ENCODE measurements at places on chromosomes 7 and 10.

- DNase-seq = peak; percentile 26
Measured at GRCh38 chr10:69451209-69451783, at the start of gene TSPAN15. TSS of gene TSPAN15 (plus strand) at chr10:69451465. CDS start at chr10:69451595, 130 bp downstream.

GRCh38 chr10:12656518-12657142 is 307.3 kb downstream of the CAMK1D start:
- peak; percentile 37 for DNase-seq

DNA sequence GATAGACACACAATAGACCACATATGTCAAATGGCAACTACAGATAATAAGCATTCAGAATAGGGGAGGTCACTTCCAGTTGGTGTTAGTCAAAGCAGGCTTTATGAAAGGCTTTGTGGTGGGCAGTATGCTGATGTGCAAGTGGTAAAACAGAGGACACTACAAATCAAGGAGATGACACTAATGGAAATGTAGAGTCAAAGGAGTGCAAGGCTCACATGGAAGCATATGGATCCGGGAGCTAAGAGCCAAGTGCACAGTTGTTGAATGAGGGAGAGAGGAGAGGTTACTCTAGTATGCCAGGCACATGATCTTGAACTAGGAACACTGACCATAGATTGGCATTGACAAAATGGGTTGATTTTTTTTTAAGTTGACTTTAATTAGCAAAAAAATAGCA is 62.7 kb downstream of the GRM3 start:
- no peak for DNase-seq

DNA sequence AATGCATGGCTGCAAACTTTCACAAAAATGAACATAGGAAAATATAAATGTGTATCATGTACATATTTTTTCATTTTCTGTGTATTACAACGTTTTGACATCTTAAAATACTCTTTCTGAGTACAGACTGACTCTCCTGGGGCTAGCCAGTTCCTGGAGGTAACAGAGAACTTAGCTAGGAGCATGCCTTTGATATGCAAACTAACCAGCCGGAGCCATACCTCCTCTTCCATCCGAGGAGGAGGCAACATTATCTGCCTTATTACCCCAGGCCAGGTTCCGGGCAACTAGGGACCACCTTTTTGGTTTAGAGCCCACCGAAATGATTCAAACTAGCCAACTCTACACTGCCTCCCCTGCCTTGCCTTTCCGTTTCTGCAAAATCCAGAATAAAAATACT is 33.7 kb upstream of the HECW1 start:
- DNase-seq = no peak

GRCh38 chr10:71774916-71775702 is 1.8 kb upstream of the VSIR start:
- peak; percentile 69 for DNase-seq

DNA sequence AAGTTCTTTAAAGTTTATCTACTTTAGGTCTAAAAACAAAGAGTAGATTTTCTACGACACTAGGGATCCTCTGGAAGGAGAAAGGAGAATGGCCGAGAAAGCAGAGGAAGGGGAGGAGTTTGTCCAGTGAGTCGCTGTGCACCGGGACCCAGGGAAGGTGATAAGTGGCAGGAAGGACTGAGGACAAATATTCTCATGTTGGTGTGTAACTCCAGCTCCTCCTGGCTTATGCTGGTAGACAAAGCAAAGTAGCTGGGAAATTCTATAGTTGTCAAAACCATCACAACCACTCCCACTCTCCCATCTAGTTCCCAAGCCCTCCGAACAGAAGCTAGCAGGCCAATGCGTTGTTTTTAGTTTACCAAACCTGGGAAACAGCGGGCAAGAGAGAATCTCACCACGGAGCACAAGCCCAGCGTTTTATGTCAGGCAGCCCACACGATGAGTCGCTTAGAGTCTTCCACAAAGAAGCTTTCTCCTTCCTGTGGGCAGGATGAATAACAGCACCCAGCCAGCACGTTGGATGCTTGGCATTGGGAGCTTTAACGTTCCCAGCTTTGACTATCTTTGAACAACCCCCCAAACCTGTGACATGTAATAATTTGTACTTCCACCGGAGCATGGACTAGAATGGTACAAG is 32.9 kb upstream of the JCAD start:
- no peak for DNase-seq

GRCh38 chr7:148575640-148576411 is 14.7 kb upstream of the C7orf33 start:
- DNase-seq = peak; percentile 9

- DNase-seq = no peak
Measured at GRCh38 chr7:5088906-5089305, 43.2 kb downstream of the RBAK start.

- DNase-seq = no peak
Measured at GRCh38 chr7:42236976-42237810, at the start of gene GLI3. TSS of gene GLI3 (minus strand) at chr7:42237209. CDS start at chr7:42223253, 13,956 bp downstream.

- no peak for DNase-seq
Measured at GRCh38 chr7:69739190-69739589, 140.9 kb downstream of the AUTS2 start.

DNA sequence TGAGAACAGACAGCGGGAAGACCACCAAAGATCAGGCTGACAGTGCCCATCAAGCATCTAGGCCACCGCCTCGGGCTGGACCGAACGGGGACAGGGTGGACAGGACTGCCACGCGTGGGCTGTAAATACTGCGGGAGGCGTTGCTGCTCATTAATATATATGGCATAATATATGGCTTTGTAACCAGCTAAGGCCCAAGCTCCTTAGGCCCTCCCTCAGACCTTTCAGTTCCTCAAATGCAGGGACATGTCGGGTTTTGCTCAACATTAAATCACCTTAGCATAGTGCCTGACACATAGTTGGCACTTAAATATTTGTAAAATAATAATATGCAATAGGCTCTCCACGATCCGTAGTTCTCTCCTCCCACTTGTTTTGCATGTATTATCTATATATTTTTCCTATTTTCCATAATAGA is 402 bp upstream of the TMEM168 start:
- DNase-seq = peak; percentile 4

- no peak for DNase-seq
Measured at GRCh38 chr7:105096306-105096705, 82.3 kb downstream of the KMT2E start.

DNA sequence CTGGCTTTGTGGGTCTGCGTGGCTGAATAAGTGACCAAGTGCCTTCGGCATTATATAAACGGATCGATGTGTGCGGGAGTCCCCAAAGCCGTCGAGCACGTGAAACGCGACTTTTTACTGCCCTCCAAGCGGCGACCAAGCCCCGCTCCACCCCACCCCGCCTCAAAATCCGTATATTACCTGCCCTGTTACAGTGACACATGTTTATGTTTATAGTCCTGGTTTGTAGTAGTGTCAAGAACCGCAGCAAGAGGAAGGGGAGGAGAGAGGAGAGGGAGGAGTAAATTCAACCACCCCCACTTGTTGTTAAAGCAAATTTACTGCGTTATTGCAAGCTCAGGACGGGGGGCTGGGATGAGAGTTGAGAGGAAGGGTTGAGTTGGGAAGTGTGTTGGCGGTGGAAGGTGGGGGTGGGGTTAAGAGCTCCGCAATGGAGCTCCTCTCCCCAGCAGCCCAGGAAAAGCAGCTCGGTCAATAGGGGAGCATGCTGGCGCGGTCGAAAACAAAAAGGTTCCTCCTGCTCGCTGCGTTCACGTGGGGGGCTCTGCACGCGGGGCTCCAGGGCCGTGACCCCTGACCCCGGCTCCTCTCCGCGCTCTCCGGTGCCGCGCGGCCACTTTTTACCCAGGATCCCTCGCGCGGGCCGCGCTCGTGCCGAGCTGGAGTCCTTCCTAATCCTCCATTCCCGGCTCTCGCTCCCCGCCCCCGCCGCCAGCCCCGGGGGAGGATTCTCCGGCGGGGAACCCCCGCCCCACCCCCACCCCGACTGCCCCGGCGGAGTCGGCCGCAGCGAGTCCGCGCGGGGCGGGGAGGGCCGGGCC is at the start of gene SKIDA1:
TSS of gene SKIDA1 (minus strand) at position 316 of the 821 bp plus-strand sequence. CDS start 7,860 bp downstream, outside the sequence.
- DNase-seq = peak; percentile 47

DNA sequence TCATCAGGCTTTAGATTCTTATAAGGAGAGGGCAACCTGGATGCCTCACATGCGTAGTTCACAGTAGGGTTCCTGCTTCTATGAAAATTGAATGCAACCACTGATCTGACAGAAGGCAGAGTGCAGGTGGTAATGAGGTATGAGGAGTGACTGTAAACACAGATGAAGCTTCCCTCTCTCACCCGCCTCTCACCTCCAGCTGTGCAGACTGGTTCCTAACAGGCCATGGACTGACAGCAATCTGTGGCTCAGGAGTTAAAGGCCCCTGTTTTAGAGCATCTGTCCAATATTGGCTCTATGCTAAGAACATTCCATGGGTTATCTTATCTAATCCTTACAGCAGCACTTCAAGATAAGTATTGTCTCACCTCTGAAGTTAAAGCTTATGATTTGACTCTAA is 213.5 kb upstream of the NRP1 start:
- no peak for DNase-seq

GRCh38 chr10:13758312-13758711 is 171.5 kb downstream of the PRPF18 start:
- no peak for DNase-seq

- no peak for DNase-seq
Measured at GRCh38 chr7:23098460-23098859, 7.1 kb upstream of the KLHL7 start.

DNA sequence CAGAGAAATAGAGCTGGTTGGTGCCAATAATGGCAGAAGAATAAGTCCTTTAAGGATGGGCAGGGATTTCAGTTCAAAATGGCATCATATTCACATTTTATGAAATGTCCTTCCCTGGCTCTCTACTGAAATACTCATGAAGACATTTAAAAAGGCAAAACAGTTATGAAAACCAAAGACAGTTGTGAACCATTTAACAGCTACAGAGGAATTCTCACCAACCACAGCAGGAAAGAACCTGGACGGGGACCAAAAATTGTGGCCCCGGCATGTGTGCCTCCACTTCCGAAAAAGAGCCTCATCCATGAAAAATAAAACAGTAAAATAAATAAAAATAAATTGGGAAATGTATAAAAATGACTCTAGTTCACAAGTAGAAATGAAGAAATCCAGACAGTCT is 539.5 kb downstream of the SUGCT start:
- no peak for DNase-seq

DNA sequence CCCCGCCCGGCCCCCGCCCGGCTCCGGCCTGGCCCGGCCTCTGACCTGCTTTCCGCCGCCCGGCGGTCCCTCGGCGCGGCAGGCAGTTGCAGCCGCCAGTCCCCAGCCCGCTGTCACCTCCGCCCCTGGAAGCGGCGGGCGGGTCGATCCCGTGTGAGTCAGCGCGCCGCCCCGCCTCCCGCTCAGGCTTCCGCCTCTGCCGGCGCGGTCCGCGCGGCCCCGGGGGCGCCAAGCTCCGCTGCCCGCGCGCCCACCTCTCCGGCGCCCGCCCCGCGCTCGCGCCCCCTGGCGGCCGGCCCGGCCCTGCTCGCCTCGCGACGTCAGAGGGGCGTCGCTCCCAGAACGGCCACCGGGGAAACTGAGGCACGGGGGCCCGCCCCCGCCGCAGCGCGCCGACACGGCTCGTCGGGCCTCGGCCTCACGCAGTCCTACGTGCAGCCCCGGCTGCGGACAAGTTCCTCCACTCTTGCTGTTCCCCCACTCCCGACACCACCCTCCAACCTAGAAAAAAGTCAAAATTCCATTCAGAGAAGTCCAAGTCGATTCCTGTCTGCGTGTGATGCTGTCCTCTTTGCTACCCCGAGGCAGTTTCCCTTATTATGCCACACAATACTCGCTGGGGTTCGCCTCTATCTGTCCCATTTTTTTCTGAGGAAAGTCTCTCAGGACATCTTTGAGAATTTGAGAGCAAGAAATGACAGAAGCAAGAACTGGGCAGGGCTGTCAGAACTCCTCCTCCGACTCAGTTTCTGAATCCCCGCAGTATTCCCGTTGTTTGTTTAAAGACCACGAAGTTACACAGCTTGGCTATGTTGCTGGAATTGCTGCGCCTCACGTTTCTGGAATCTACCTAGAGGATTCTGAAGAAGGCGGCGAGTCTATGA is at the start of gene DNMBP:
TSS of gene DNMBP (minus strand) at position 155 of the 884 bp plus-strand sequence. CDS start 37,823 bp downstream, outside the sequence.
- peak; percentile 60 for DNase-seq

- DNase-seq = no peak
Measured at GRCh38 chr10:72272689-72273409, 875 bp upstream of the DDIT4 start.

GRCh38 chr10:71250842-71251241 is 38.5 kb downstream of the UNC5B start:
- DNase-seq = no peak

- DNase-seq = no peak
Measured at GRCh38 chr7:37781156-37781555, 67.2 kb upstream of the NME8 start.

DNA sequence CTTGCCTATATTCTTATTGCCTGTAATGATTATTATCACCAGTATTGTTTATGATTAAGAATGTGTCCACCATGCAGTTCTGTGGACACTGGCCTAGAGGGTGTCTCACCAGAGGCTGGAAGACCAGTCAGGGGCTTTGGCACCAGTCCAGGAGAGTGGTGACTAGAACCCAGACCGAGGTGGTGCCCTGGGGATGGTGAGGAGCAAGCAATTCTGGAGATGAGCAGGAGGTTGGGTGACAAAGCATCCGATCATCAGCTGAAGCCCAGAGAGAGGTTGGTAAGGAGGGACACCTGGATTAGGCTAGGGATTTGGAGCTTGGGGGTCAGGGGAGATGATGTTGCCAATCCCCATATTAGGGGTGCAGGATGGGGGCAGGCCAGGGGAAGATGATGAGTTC is 124.4 kb downstream of the EMX2 start:
- DNase-seq = no peak

DNA sequence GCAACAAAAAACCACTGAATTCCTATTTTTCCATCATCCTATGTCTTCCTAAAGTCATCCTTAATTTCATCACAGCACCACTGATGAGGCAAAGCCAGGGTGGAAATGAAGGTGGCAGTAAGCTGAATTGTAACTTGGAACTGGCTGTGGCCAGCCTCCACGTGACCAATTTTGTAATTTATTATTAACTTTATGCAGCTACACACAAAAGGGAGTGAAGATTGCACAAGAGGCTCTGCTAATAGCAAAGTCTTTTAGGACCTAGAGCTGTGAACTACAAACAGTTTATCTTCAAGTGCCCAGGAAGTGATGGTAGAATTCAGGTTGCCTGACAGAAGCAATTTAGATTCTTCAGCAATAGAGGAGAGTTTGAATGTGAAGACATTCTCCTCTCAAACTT is 176.4 kb downstream of the CCDC71L start:
- no peak for DNase-seq

GRCh38 chr7:40859965-40860543 is 725.2 kb downstream of the SUGCT start:
- no peak for DNase-seq

DNA sequence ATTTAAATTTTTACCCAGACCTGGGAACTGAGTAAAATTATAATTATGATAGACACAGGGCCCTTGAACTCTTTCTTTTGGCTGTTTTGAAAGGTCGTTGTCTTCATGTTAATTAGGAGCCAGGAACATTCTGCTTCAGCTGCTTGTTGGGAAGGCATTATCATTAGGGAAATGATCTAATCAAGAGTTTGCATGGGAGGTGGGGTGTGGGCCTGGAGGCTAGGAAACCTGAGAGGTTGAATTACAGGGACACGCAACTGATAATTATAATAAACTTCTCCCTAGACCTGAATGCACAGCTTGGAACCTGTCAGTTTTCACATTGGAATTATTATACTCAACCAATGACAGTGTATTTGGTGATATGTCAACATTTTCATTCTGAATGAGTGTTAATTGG is 237.7 kb downstream of the CACNB2 start:
- no peak for DNase-seq
